ENCODE measurements at places on chromosomes 12 and 14.

- DNase-seq: no peak
These were observed 198.7 kb upstream of the EEA1 start for GRCh38 chr12:93127582-93128331.

GRCh38 chr12:130288691-130289090, 49.0 kb upstream of the PIWIL1 start:
- no peak for DNase-seq

- DNase-seq: no peak
These were observed 1.1 kb upstream of the CDC42BPB start for GRCh38 chr14:103058164-103059055.

GRCh38 chr14:40416565-40416964, 984.3 kb upstream of the FBXO33 start:
- no peak for DNase-seq

- no peak for DNase-seq
These were observed 49.1 kb downstream of the PLEKHG3 start for GRCh38 chr14:64753374-64753773.

DNA sequence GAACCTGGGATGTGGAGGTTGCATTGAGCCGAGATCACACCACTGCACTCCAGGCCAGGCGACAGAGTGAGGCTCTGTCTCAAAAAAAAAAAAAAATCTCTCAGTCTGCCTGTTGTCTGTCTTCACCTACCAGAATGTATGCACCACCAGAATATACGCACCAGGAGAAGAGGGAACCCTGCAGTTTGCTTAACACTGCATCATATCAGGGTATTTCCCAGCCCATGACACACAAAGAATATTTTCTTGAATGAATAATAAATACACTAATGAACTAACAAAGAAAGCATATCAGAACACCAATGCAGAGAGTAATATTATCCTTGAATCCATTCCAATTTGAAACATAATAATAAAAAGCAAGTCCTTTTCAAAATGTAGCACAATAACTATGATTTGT, 44.2 kb upstream of the FOXN3 start:
- no peak for DNase-seq

- no peak for DNase-seq
These were observed 211.9 kb upstream of the ARHGAP5 start for GRCh38 chr14:31864937-31865855.

GRCh38 chr12:54945082-54945481, 39.5 kb downstream of the TESPA1 start:
- no peak for DNase-seq

DNA sequence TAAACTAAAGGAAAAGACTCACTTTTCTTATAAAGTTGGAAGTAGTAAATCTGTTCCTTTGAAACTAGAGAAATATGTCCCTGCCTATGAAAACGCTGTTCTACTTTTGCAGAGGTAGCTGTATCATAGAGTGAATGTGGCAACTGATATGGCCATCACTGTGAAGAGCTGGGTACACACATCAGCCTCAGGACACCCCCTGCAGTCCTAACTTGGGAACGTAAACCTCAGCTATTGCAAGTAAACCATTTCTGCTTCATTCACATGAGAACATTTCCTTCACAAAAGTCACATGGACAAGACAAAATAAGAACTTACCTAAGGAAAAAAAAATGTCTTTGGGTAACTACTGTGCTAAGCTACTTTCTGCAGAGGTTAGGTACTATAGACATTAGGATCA, 233.3 kb upstream of the PPFIA2 start:
- no peak for DNase-seq

GRCh38 chr14:33958605-33959226, 7.8 kb upstream of the EGLN3 start:
- no peak for DNase-seq

DNA sequence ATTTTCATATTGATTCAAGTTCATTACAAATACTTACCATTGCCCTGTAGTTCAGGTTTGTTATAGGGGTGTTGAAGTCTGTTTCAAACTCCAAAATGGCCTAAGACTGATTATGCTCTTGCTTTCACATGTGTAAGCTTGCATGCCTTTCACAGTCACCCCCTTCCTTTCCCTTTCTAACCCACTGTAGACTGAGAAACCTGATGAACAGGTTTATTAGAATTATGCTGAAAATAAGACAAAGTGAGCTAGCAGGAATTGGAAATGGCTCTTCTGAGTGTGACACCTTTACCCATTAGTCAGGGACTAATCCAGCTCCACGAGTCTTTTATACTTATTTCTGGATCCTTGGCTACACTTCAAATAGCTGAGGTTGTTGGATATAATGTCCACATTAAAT, 38.9 kb downstream of the FBXO33 start:
- DNase-seq: no peak

GRCh38 chr14:29156096-29156495, 389.5 kb downstream of the FOXG1 start:
- no peak for DNase-seq

GRCh38 chr14:58397156-58397555, 1.4 kb downstream of the TOMM20L start:
- no peak for DNase-seq

- no peak for DNase-seq
These were observed 66.5 kb downstream of the ATF7IP start for GRCh38 chr12:14431975-14432374.

DNA sequence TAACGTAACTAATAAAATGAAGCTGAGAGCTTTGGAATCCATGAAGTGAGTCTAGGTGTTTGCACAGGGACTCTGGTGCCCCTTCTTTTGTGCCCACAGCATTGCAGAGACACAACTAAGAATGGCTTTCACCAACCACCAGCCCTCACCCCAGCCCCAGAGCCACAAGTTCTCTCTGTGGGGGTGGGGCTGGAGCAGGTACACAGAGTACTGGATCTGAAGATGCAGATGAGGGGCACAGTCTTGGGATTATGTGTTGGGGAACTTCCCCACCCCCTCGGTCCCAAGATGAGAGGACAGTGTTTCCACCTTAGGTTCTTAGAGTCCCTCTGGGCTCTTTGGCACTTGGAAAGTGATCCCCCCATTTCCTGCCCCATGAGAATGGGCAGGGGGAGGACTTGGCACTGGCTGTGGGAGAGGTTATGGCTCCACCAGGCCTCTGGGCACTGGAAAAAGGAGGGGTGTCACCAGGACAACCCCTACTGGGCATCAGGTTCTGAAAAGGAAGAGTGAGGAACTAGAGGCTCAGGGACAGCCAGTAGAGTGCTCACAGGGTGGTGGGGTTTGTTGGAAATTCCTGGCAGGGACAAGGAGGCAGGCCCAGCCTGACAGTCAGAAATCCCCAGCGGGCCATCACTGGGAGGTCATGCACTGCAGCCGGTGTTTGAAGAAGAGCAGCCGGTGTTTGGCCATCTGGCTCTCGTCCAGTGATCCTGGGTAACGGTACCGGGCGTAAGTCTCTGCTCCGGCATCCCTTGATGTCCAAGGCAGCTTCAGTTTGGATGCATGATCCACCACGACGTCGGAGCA, 6.7 kb downstream of the B4GALNT1 start:
- no peak for DNase-seq

Measured in left forelimb (tissue), 1 donor.